ENCODE measurements at places on chromosomes 1 and 21.

DNA sequence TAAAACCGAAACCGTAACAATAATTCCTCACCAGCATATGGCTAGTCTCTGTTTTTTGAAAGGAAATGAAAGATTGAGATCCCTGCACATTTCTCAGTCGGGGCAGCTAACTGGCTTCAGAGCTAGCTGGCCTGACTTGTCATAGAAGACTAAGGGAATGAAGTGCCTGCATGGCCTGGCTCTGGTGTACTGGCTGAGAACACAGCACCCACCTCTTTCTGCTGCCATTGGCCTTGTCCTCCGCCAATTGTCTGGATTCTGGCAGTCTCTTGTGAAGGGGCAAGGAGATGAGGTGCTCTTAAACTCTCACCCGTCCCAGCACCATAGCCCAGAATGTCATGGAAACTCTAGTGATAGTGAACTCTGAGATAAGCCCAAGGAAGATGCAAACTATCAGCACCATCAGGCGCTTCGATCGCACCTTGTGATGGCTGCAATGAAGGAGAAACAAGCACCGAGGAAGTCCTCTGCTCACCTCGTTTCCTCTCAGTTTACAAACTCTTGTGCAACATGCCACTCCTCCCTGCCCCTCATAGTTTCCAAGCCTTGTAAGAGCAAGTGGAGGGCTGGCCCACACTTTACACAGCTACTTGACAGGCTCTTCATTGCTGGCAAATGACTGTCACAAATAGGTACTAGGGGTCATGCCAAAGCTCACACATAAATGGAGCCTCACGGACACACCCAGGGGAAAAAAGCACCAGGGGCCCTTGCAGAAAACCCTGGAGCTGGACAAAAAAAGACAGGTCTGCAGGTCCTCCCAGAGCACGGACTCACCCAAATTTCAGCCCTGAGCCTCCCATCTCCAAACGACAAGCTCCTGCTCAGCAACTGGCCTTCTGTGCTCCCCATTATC, 16.4 kb downstream of the INPP5B start:
- H3K4me1 ChIP-seq, result peaks cover 12% of the 10 kb centered on the region
- H3K36me3 ChIP-seq, result no peaks in the 10 kb centered on the region
- H3K27me3 ChIP-seq, result no peaks in the 10 kb centered on the region
- H3K27ac ChIP-seq, result no peak overlapping the region
- H3K4me3 ChIP-seq, result peak overlapping the region; percentile 88

GRCh38 chr1:227370533-227371254, 52.4 kb upstream of the CDC42BPA start:
- no peaks in the 10 kb centered on the region for H3K36me3 ChIP-seq
- no peak overlapping the region for H3K27ac ChIP-seq
- no peaks in the 10 kb centered on the region for H3K4me1 ChIP-seq
- H3K4me3 ChIP-seq, result no peak overlapping the region

GRCh38 chr1:6490181-6491080, 1.0 kb downstream of the PLEKHG5 start:
- no peak overlapping the region for H3K27ac ChIP-seq
- H3K4me1 ChIP-seq, result peaks cover 6% of the 10 kb centered on the region
- no peaks in the 10 kb centered on the region for H3K36me3 ChIP-seq
- peak; percentile 90 for DNase-seq
- H3K27me3 ChIP-seq, result peaks cover 15% of the 10 kb centered on the region
- peak overlapping the region; percentile 79 for H3K4me3 ChIP-seq

DNA sequence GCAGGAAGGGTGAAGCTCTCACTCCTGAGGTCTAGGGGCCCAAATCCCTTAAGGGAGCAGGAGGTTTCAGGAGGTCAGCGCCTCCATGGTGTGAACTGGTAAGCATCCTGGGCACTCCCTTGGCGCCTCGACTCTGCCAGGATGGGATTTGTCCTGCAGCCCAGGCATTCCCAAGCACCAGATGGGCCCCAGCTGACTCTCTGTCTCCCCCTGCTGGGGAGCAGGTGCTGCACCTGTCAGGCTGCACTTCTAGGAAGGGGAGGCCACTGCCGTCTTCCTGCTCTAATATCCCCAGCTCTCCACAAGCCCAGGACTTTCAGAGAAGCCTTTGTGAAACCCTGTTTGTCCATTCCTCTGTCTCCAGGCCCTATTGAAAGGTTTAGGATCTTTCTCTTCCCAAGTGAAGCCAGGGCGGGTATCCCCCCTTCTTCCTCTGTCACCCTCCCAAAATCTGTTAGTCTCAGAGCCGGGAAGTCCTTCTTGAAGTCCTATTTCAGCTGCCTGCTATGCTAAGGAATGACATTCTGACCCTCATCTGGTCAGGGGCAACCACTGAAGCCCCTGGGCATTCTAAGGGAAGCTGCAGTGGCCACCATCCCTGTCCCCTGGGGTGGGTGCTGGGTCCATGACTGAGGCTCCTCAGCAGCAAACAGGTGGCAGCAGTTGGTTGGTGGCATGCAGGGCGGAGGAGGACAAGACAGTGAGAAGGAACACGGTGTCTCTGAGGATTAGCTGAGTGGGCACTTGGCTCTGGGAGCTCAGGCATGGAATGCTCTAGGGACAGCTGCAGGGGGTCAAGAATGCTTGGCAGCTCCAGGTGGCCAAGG, 3.2 kb downstream of the MYBPH start:
- H3K27ac ChIP-seq, result no peak overlapping the region
- H3K27me3 ChIP-seq, result no peaks in the 10 kb centered on the region
- peak; percentile 76 for DNase-seq

- no peak overlapping the region for H3K4me3 ChIP-seq
- no peak overlapping the region for H3K27ac ChIP-seq
- DNase-seq, result no peak
- H3K27me3 ChIP-seq, result no peaks in the 10 kb centered on the region
- no peaks in the 10 kb centered on the region for H3K36me3 ChIP-seq
Observed at GRCh38 chr1:98893371-98893770, 111.3 kb downstream of the PLPPR5 start.

GRCh38 chr1:225919906-225920305, 4.1 kb downstream of the PYCR2 start:
- no peak overlapping the region for H3K27ac ChIP-seq
- DNase-seq, result no peak
- no peaks in the 10 kb centered on the region for H3K27me3 ChIP-seq
- H3K36me3 ChIP-seq, result no peaks in the 10 kb centered on the region
- no peak overlapping the region for H3K4me3 ChIP-seq

- no peak for DNase-seq
- H3K27ac ChIP-seq, result no peak overlapping the region
- H3K36me3 ChIP-seq, result no peaks in the 10 kb centered on the region
- peaks cover 14% of the 10 kb centered on the region for H3K4me1 ChIP-seq
- H3K27me3 ChIP-seq, result no peaks in the 10 kb centered on the region
- no peak overlapping the region for H3K4me3 ChIP-seq
Observed at GRCh38 chr1:18336801-18337200, 143.9 kb upstream of the KLHDC7A start.

- no peaks in the 10 kb centered on the region for H3K36me3 ChIP-seq
- DNase-seq, result no peak
- no peak overlapping the region for H3K27ac ChIP-seq
- H3K4me3 ChIP-seq, result peak overlapping the region; percentile 55
- H3K27me3 ChIP-seq, result peaks cover 64% of the 10 kb centered on the region
- H3K4me1 ChIP-seq, result peaks cover 14% of the 10 kb centered on the region
Observed at GRCh38 chr1:78045563-78045925, 222 bp upstream of the GIPC2 start.

GRCh38 chr1:201756406-201756805, 72.6 kb upstream of the IPO9 start:
- peaks cover 92% of the 10 kb centered on the region for H3K4me1 ChIP-seq
- H3K36me3 ChIP-seq, result peaks cover 4% of the 10 kb centered on the region
- H3K27me3 ChIP-seq, result no peaks in the 10 kb centered on the region
- no peak overlapping the region for H3K4me3 ChIP-seq

- H3K27ac ChIP-seq, result no peak overlapping the region
- H3K4me1 ChIP-seq, result peaks cover 32% of the 10 kb centered on the region
- no peaks in the 10 kb centered on the region for H3K36me3 ChIP-seq
- H3K27me3 ChIP-seq, result no peaks in the 10 kb centered on the region
Observed at GRCh38 chr1:24441996-24442668, 26.5 kb downstream of the NIPAL3 start.

Measured in neural progenitor cell (in vitro differentiated cells).